Stimulated activated naive CD4-positive, alpha-beta T cell treated with Interleukin-2 at 50 U/mL for 16 hours (primary cell): ENCODE measurements at places on chromosomes 13 and 19.

DNA sequence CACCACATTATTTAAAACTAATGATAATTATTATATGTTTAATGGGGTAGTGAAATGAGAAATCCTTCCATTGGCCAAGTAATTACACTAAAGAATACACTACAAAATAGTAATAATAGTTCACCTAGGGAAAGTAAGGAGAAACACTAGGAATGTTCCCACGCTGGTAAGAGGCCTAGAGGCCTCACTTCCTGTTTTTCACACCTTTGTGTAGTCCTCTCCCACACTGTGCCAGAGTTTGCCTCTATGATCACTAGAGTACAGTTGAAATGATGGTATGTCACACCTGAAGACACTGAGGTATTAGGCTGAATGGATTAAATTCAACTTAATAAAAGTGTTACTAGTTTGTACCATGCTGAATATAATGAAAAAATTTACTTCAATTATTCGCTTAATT is 1348.0 kb upstream of the ATXN8OS start:
- no peak for DNase-seq

DNA sequence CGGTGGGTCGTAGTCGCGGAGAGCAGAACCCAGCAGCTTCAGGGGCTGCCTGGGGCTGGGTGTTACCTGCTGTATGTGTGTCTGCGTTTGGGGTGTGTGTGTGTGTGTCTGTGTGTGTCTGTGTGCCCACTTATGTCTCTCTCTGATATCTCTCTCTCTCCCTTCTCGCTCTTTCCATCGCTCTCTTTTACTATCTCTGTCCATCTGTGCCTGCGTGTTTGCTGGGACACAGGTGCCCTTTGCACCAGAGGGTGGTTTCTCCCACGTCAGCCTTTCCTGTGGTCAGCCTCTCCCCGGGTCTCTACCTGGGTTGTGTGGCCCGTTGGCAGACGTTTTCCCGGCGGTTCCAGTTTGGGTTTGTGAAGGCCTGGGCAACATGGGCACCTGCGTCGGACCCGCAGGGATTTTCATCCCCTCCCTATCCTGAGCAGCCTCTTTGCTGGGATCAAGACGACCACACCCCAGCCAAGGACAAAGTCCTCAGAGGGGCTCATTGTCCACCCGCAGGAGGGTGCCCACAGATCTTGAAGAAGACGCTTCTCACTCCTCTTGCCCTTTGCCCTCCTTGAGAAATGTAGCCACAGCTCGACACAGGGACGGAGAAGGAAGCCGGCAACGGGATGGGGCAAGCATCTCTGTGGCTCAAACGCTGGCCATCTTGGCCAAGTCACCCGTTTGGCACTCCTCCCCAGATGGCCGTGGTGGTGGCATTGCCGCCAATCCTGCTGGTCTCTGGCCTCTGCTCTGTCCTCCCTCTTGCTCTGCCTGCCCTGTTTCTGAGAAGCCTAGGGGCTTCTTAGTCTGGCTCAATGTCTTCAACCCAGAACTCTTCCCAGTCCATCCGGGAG is 43.3 kb downstream of the ZNF146 start:
- no peak for DNase-seq

GRCh38 chr19:45577111-45577905 is 7.3 kb downstream of the OPA3 start:
- no peak for DNase-seq

GRCh38 chr13:46831588-46832194 is 34.7 kb upstream of the ESD start:
- no peak for DNase-seq

DNA sequence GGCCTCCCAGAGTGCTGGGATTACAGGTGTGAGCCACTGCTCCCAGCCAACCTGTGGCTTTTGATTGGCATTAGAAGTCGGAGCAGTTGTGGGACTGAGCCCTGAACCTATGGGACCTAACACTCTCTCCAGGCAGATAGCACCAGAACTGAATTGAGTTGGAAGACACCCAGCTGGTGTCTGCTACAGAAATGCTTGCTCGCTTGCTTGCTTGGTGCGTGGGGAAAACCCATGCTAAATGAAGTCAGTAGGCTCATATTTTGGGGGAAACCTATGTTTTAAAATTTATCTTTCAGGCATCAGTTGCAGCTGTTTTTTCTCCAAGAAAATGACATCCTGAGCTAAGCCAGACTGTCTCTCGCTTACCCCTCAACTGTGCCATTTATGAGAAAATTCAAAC is 158.5 kb upstream of the RFC3 start:
- no peak for DNase-seq

GRCh38 chr13:87147076-87147475 is 524.1 kb upstream of the SLITRK5 start:
- no peak for DNase-seq

DNA sequence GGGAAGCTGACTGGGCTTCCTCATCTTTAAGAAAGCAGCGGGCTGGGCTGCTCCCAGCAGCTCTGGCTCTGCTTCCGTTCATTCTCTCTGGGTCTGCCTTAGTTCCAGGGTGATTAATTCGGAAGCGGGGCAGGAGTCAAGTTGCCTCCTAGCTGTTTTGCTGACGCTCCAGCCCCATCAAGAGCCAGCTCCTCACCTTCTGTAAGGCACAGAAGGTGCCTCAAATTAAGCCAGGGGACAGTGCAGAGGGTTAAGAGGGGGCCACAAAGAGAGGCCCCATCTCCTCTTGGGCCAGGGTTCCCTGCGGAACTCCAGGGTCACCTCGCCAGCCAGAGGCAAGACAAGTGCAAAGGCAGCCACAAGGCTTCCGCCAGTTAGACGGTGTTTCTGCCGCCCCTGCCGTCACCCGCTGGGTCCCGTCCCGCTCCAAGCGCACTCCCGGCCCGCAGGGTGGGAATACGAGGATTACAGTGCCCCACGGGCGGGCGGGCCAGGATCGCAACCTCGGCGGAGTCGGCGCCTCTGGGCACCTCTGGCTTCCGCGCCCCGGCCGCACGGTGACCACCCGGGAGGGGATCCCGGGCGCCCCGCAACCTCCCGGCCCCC is 508 bp downstream of the SLC15A1 start:
- DNase-seq, result no peak

DNA sequence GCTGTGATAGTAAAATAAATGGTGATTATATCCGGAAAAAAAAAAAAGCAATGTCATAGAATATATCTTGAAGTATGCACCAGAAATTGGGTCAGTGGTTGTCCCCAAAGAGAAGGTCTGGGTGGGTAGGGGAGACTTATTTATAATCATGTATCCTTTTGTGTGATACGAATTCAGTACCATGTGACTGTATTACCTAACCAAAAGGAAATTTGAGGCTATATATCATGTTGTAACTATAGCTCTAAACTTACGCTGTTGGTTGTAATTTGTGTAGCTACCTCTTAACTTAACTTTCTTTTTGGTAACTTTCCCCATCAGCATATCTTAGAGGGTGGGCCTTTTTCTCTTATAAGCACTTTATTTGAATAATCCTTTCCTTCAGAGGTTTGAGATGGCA is 25.2 kb upstream of the KCTD4 start:
- no peak for DNase-seq

GRCh38 chr19:52101866-52102562 is 6.4 kb upstream of the ZNF841 start:
- DNase-seq, result no peak

GRCh38 chr13:58531614-58532013 is 900.1 kb downstream of the PCDH17 start:
- no peak for DNase-seq

- DNase-seq, result peak; percentile 83
These were observed 5.3 kb downstream of the DHPS start for GRCh38 chr19:12676384-12676792.

DNA sequence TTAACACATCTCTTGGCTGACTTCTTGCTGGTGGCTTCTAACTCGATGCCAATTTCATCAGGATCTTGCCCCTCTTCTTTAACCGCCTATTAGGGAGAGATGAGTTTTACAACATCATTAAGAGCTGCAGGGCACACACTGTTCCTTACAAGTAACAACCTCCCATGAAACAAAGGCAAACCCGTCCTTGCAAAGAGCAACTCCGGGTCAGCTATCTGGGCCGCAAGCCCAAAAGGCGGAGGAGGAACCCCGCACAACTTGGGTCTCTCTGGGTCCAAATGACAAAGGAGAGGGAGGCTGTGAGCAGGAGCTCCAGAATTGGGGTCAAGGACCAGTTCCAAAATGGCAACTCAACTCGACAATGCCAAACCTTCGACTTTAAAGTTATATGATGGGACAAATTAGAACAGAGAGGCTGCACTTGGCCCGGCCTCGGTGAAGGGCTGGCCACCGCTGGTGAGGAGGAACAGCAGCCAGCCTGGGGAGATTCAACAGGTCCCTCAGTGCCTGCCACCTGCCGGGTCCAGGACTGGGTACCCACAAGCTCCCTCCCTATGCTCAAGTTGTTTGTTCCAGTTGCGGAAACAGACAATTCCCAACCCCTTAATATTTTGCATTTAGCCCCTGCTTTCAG is 1.1 kb downstream of the SAFB2 start:
- DNase-seq, result no peak

DNA sequence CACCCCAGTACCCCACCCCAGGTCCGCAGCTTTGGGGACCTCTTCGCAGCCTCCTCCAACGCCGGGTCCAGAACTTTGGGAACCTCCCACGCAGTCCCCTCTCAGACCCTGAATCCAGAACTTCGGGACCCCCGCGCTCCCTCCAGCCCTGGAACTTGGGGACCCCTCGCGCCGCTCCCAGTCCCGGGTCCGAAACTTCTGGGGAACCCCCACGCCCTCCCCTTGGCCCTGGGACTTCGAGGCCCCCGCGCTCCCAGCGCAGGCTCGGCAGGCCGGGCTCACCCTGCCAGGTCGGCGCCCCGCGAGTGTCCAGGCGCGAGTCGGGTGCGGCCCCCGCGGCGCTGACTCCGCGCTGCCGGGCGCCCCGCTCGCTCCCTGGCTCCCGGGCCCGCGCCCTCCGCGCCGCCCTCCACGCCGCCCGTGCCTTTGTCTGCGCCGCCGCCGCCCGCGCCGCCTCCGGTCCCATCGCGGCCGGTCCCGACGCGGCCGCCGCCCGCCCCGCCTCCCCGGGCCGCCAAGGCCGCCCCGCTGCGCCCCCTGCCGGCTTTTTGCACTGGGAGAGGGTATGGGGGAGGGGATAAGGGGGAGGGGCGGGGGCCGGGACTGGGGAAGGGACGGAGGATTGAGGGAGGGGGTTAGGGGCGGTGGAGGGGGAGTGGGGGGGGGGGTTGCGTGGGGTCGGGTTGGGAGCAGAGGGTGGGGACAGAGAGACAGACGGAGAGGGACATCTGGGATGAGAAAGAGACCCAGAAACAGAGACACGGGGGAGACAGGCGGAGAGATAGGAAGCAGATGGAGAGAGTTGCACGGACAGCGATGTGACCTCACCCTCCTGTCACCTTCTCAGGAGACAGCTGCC is at the start of gene HOMER3:
HOMER3 (minus strand) TSS at position 449 of the 859 bp plus-strand sequence. CDS start 2,235 bp downstream, outside the sequence.
- DNase-seq, result peak; percentile 60

GRCh38 chr13:102347490-102347889 is 54.4 kb downstream of the FGF14 start:
- DNase-seq, result no peak

DNA sequence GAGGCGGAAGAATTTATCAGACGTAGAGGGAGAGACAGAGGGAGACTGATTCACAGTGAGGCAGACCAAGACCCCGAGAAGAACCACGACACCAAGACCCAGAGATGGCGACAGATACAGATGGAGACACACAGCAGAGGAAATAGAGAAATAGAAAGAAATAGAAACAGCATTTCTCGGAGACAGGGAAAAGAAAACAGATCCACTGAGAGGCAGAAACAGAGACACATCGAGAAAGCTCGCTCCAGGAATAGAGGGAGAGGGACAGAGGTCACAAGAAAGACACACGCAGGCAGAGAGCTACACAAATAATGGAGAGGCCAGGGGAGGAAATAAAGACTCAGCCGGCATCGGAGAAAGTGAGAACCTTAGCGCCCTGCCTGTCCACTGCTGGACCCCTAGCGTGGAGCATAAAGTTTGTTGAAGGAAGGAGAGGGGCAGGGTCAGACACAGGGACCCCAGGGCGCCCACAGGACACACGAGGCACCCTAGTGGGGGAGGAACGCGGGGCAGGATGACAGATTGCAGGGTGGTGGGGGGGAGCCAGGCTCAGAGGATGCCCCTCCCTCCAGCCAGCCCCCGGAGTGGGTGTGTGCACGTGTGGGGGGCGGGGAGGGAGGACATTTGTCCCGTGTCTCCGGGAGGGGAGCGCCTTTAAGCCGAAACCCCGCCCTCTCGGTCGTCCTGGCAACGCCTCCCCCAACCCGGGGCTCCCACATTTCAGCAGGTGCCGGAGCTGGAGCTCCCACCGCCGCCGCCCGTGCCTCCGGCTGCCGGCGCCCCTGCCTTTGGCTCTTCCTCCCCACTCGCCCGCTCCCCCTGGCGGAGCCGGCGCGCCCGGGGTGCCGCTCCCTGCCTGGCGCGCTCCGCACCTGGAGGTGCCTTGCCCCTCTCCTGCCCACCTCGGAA is at the start of gene PRKCG:
PRKCG (plus strand) TSS at position 716 of the 909 bp plus-strand sequence. CDS start 298 bp downstream, outside the sequence.
- peak; percentile 47 for DNase-seq

DNA sequence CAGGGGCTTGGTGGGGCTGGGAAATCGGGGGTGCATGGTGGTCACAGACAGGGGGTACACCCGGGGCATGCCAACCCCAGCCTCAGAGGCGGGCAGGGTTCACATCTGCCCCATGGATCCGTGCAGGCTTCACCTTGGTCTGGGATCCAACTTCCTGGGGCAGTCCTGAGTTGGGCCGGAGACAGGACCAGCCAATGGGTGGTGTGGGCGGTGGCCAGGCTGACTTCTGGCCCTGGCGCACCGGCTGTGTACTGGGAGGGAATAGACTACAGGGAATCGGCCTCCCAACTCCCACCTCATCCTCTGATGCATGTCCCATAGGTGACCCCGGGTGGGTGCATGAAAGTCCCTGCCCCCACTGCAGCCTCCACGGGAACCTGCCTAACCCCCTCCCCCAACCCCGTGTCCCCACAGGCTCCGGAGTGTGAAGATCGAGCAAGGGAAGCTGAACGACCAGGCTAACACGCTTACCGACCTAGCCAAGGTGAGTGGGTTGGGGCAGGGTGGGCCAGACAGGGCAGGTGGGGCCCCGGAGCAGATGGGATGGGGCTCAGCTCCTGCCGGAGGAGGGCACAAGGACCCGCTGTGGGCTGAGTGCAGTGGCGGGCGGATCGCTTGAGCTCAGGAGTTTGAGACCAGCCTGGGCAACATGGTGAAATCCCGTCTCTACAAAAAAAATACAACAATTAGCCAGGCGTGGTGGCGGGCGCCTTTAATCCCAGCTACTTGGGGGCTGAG is 14.7 kb upstream of the ARRDC2 start:
- no peak for DNase-seq
